ENCODE measurements at places on chromosomes 2 and 18.

GRCh38 chr2:42464631-42465030, 29.2 kb downstream of the KCNG3 start:
- H3K27me3 ChIP-seq: no peaks in the 10 kb centered on the region
- H3K4me1 ChIP-seq: no peaks in the 10 kb centered on the region
- DNase-seq: no peak
- no peaks in the 10 kb centered on the region for H3K36me3 ChIP-seq

- no peak overlapping the region for H3K4me3 ChIP-seq
- H3K4me1 ChIP-seq: no peaks in the 10 kb centered on the region
- DNase-seq: no peak
Measured at GRCh38 chr2:17228461-17228860, 289.8 kb downstream of the RAD51AP2 start.

- H3K36me3 ChIP-seq: no peaks in the 10 kb centered on the region
- no peak overlapping the region for H3K27ac ChIP-seq
- no peaks in the 10 kb centered on the region for H3K27me3 ChIP-seq
Measured at GRCh38 chr18:47484068-47484467, 232.6 kb upstream of the SKOR2 start.

DNA sequence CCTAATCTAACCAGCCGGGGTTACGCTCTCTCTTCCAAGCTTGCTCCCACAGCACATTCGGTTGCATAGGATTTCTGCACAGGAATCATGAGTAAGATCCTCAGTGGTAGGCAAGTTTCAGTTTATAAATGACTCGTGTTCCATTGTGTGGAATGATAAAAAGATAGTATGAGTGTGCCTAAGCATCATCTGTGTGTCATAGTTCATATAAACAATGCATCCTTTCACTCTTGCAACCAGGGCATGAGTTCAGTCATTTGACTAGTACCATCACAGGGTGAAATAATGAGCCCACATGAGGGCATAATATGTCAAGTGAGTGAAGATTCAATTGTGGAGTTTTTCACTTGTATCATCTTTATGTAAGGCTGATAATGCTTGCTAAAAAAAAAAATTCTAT, 417.1 kb upstream of the CDH2 start:
- no peaks in the 10 kb centered on the region for H3K27me3 ChIP-seq
- H3K4me1 ChIP-seq: no peaks in the 10 kb centered on the region
- H3K36me3 ChIP-seq: no peaks in the 10 kb centered on the region
- no peak overlapping the region for H3K27ac ChIP-seq
- DNase-seq: no peak

DNA sequence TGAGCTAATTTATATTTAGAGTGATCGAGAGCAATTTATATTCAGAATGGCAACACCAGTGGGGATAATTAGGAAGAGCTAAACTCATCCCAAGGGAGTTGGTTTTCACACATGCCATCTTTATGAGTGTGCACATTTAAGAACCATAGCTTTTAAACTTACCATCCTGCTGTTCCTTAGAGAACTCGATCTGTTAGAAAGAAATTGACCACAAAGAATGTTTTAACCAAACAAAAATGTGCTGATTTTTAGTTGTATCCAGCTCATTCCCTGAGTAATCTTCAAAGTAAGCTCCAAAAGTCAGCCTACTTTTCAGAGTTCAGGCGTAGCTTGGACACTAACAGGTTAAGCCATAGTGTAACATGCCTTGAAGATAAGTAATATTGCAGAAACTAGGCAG, 12.6 kb downstream of the MYL1 start:
- H3K36me3 ChIP-seq: no peaks in the 10 kb centered on the region
- no peaks in the 10 kb centered on the region for H3K27me3 ChIP-seq
- no peak overlapping the region for H3K27ac ChIP-seq
- no peak for DNase-seq

- H3K36me3 ChIP-seq: no peaks in the 10 kb centered on the region
- H3K27ac ChIP-seq: no peak overlapping the region
- DNase-seq: peak; percentile 43
- H3K27me3 ChIP-seq: no peaks in the 10 kb centered on the region
- H3K4me1 ChIP-seq: no peaks in the 10 kb centered on the region
Measured at GRCh38 chr2:206989311-206989710, 50.0 kb downstream of the CPO start.

GRCh38 chr18:46497129-46497528, 159.9 kb downstream of the LOXHD1 start:
- H3K36me3 ChIP-seq: no peaks in the 10 kb centered on the region
- H3K4me3 ChIP-seq: no peak overlapping the region
- H3K4me1 ChIP-seq: no peaks in the 10 kb centered on the region
- H3K27ac ChIP-seq: no peak overlapping the region

DNA sequence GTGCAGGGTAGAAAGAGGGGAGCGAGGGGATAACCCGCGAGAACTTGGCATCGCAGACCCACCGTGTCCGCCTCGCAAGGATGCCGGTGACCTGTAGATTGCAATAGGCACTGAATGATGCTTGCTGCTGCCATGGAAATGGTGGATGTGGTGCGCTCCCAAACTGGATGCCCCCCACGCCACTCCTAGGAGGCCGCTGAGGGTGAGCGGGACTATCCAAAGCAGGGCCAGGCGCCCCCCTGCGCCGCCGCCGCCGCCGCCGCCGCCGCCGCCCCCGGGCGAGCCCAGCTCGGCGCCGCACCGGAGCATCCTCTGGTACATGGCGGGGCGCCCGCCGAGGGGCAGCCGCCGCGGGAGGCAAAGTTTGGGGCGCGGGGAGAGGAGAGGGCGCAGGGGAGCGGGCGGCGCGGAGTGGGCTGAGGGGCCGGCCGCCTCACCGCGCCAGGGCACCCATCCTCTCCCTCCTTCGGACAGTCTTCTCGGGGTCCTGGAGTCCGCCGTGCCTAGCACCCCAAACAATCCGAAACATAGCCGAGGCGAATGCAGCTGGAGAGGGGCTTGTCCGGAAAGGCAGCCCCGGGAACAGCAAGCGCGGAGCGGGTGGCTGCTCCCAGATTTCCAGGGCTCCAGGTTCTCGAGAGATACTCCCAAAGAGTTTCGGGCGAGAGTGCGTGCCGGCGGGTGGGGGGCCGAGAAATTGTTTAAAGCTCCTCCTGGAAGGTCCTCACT, 685.1 kb downstream of the NRXN1 start:
- peaks cover 5% of the 10 kb centered on the region for H3K27me3 ChIP-seq
- no peak overlapping the region for H3K4me3 ChIP-seq
- H3K4me1 ChIP-seq: no peaks in the 10 kb centered on the region
- DNase-seq: no peak
- H3K27ac ChIP-seq: no peak overlapping the region

DNA sequence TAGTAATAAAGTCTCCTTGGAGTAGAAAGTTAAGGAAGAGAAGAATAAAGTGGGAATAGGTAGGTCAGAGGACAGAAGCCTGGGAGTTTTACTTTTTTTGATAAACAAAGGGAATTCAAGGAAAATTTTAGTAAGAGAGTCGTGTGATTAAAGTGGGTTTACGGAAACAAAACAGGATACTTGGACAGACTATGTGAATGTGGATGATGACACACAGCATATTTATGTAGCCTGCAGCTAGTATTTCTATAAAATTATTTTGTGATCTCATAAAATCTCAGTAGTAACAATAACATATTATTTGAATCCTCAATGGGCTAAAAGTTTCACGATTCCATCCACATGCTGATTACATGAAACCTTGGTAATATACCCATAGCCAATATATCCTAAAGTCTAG, 450.7 kb upstream of the PIK3C3 start:
- no peaks in the 10 kb centered on the region for H3K27me3 ChIP-seq
- no peak overlapping the region for H3K4me3 ChIP-seq
- H3K4me1 ChIP-seq: no peaks in the 10 kb centered on the region

GRCh38 chr18:9115984-9116383, 13.5 kb downstream of the NDUFV2 start:
- no peak for DNase-seq
- peaks cover 60% of the 10 kb centered on the region for H3K4me1 ChIP-seq
- H3K36me3 ChIP-seq: no peaks in the 10 kb centered on the region
- H3K27me3 ChIP-seq: no peaks in the 10 kb centered on the region
- no peak overlapping the region for H3K27ac ChIP-seq

GRCh38 chr2:223297788-223298187, 245.8 kb downstream of the KCNE4 start:
- H3K36me3 ChIP-seq: no peaks in the 10 kb centered on the region
- no peaks in the 10 kb centered on the region for H3K4me1 ChIP-seq
- no peaks in the 10 kb centered on the region for H3K27me3 ChIP-seq
- no peak for DNase-seq
- no peak overlapping the region for H3K27ac ChIP-seq

All from body of pancreas (tissue), 4 donors.